ENCODE measurements at places on chromosomes 1 and 21.

- peak; percentile 91 for DNase-seq
Observed at GRCh38 chr1:243974451-243975292, 76.4 kb upstream of the ZBTB18 start.

- no peak for DNase-seq
Observed at GRCh38 chr1:98417820-98418219, 243.7 kb upstream of the SNX7 start.

- DNase-seq: no peak
Observed at GRCh38 chr1:11488966-11489625, 10.1 kb downstream of the DISP3 start.

- DNase-seq: no peak
Observed at GRCh38 chr1:100053727-100054126, 79.0 kb downstream of the SASS6 start.

DNA sequence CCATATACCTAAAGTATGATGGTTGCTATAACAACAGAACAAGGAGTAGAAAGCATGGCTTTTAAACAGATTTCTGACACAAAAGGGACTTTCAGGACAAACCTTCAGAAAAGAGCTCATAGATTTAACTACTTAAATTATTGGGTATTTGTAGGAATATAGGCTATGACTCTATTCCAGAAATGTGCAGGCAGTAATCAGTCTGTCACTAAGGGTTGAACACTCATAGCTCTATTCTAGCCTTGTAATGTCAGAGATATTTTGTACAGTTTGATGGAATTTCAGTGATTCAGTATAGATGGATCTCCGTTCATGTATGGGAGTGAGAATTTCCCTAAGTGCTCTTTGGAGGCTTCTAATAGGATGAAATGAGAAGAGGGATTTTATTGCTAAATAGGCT is 82.8 kb downstream of the EXTL2 start:
- no peak for DNase-seq

GRCh38 chr1:2014741-2015735 is 4.1 kb upstream of the GABRD start:
- DNase-seq: no peak

GRCh38 chr1:43577655-43578542 is 47.2 kb downstream of the PTPRF start:
- no peak for DNase-seq

DNA sequence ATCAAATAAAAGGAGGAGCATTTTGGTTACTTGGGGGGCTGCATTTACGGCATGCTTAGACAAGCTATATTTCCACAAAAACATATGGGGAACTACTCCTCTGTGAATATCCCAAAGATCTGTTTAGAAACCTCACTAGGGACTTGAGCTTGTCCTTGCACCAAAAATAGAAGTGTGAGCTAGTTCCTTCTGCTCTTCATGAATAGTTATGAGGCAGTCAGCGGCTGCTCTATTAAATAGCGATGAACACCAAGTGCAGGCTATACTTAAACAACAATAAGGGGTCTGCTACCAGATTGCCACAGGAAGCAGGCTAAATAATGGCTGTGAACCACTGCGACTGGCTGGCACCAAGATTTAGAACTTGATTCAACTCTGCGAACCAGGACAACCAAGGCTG is 190.1 kb downstream of the PCP4 start:
- no peak for DNase-seq

DNA sequence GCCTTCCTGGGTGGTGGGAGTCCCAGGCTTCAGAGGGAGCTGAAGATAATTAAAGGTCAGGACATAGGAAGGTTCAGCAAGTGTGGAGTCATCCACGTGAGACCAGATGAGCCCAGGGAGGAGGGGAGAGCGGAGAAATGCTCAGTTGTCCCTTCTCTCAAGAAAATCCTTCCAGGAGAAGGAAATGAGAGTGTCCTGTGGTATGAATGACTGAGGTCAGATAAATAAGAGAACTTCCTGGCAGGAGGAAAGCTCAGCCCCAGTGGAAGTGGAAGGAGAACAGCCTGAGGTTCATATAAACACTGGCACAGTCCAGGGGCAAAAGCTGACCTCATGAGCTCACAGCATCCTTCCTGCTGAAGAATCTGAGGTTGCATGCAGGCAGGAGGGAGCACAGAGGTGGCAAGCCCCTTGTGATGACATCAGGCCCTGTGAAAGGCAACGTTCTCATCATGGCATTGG is 97.6 kb downstream of the NAV1 start:
- no peak for DNase-seq

DNA sequence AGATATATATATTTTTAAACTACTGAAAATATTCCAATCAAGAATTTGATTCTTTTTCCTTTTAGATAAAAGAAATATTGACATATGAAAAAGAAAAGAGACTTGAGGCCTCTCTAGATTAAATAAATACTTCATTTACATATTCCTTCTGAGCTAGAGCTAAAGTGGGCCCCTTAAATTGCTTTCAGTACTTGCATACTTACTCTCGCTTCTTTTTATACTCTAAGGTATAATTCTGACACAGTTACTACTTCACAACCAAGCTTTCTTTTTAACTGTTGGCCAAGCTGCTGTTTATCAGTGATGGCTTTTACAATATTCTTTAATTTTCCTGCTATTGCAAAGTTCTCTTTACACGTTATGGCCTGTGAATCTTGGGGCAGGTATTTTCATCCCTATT is 24.6 kb downstream of the EXTL2 start:
- no peak for DNase-seq

- no peak for DNase-seq
Observed at GRCh38 chr1:65289449-65289848, 19.9 kb upstream of the DNAJC6 start.

DNA sequence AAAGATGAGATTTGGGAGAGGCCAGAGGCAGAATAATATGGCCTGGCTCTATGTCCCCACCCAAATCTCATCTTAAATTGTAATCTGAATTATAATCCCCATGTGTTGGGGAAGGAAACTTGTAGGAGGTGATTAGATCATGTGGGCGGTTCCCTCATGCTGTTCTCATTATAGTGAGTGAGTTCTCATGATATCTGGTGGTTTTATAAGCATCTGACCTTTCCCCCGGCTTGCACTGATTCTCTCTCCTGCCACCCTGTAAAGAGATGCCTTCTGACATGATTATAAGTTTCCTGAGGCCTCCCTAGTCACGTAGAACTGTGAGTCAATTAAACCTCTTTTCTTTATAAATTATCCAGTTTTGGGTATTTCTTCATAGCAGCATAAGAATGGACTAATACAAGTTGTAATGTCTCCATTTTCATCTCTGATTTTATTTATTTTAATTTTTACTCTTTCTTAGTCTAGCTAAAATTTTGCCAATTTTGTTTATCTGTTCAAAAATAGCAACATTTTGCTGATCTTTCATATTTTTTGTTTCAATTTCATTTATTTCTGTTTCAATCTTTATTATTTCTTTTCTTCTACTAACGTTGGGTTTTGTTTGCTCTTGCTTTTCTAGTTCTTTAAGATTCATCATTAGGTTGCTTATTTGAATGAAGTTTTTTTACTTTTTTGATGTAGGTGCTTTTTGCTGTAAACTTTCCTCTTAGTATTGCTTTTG is 67.0 kb upstream of the ZRANB2 start:
- no peak for DNase-seq

DNA sequence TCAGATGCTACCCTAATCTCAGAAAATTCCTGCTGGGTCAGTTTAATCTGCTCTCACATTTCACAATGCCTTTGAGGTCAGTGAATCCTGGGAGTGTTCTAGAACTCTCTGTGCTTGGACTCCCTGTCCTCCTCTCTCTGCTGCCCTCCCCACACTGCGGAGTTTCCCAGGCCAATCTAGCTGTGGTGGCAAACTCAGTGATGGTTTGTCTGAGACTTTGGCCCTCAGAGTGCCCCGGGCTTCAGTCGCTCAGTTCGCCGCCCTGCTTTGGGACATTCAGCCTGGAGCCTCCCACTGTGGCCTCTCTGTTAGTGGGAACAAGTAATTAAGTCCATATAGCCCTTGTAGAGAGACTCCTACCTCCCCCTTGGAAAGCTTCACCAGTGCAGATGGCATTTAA is 7.1 kb downstream of the C1orf226 start:
- DNase-seq: no peak

DNA sequence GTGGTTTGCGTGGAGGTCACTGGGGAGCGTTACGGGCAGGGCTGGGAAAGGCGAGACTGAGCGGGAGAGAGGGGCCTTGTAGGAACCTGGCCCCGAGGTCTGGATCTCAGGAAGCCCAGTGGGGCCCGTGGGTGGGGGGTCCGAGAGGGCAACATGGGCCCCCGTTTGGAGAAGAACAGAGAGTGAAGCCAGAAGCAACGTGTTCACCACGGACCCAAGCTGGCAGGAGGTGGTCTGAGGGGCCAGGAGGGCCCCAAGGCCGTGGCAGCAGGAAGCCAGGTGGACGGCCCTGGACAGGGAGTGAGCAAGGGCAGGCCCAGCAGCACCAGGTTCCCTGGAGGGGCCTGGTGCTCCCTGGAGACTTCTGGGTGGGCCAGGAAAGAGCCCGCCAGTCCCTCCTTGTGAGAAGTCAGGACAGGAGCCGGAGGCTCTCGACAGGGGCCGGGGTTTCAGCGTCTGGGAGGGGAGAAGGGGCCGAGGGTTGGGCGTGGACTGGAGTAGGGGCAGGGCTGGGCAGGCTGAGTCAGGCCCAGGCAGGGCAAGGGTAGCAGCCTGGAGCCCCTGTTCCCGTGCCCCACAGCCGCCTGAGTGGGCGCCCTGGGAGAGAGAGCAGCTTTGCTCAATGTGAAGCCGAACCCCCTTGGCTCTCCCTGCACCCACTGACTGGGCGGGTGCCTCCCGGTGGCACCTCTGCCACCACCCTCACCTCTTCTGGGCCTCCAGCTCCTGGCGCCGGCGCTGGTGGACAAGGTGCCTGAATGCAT is 33.5 kb downstream of the CFAP74 start:
- no peak for DNase-seq

DNA sequence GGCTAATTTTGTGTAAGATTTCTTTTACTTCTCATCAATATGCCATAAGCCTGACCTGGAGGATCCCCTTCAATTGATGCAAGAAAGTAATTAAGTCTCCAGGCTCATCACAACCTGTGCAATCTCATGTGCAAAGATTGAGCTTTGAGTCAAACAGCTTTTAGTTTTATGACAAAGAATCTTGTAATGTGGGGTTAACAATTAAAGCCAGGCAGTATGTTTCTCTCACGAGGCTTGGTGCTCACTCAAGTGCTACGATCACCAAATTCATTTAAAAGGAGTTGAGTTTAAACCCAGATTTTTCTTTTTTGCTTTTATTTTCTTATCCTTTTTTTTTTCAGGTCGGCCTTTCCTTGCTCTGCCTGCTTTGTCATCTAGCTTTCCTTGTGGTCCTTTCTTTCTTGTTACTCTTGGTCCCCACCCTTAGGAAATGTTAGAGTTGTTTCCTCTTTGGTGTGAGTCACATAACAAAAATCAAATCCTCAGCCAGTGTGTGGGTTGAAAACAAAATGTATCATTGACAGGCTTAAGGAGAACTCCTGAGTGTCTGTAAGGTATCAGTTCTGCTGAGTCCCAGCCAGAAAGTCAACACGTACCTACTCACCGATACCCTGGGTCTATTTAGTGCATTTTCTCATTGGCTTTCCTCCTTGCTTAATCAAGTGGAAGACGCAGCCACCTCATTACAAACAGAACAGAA is 1037.2 kb downstream of the ADGRL2 start:
- no peak for DNase-seq

DNA sequence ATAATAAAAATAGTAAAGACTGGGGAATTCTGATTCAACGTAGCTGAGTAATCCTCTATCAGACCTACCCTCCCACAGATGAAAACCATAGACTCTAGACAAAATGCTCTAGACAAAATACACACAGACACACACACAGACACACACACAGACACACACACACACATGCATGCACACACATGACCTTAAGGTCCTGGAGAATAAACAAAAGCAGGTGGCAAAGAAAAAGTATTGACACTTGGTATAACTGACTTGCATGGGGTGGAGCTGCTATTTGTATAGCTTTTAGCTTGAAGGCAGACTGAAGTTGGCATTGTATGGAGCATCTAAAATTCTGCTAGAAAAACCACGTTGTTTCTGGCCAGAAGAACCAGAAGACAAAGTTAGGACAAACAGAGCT is 29.3 kb downstream of the C1orf141 start:
- DNase-seq: no peak

GRCh38 chr1:209433649-209434031 is 149.9 kb upstream of the CAMK1G start:
- no peak for DNase-seq

- DNase-seq: no peak
Observed at GRCh38 chr1:67361641-67362040, 54.0 kb downstream of the IL12RB2 start.

DNA sequence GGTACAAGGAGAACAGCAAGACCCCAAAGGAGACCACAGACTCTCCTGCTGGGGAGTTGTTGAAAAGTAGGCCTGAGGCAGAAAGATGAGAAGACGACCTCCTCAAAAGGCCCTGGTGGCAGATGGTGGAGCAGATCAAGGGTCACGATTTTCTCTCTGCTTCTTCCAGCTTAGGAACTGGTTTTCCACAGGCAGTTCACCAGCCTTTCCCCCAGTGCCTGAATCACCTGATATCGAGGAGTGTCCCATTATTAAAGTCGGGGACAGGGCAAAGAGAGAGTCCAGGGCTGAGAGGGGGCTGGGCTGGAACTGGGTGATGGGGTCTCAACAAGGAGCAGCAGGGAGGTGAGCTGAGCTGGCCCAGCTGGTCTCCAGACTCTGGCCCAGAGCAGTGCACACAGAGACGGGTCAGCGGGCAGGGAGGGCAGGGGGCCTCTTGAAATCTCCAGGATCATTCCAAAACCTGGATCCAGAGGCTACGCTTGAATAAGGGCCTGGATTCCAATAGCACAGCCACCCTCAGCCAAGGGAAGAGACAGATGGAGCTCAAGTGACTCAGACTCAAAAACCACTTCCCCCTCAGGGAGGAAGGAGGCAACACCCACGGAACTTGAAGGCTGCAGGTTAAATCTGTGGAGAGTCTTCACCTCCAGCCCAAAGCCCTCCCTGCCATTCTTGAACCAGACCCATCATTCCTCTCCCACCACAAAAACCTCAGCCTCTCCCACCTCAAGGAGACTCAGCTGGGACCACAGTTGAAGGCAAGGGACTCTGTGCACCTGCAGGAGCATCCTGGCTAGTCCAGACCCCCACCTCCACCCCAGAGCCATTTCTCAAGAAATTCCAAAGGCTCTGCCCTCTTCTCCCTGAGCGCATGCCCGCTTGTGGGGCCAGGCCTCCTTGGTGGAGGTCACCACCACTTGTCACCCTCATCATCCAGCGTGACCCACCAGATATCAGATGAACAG is at the start of gene S100A5:
Gene S100A5, minus strand, starts transcription at position 541 of the 968 bp plus-strand sequence. CDS start 743 bp downstream, outside the sequence.
- no peak for DNase-seq

GRCh38 chr1:77280962-77281361 is 857 bp upstream of the AK5 start:
- no peak for DNase-seq

- DNase-seq: no peak
Observed at GRCh38 chr1:215539803-215540570, 27.1 kb upstream of the KCTD3 start.

DNA sequence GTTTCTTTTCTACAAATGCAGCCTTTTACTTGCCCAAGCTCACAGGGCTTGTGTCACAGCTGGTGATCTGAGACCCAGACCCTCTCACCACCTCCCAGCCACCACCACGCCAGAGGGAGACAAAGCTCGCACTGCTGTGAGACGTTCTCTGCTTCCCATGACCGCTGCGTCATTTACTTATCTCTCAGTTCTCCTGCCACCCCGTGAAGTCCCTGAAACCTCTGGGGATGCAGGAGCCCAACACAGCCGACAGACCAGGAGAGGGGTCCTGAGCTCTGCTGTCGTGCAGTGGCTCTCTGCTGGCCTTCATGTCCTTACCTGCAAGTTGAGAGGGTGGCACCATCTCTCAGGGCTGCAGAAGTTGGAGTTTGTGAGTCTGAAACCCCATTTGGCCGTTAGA is 77.7 kb downstream of the SLC16A1 start:
- no peak for DNase-seq

Measured in NCI-H1436 treated with DMSO at 0.1 percent for 48 hours (cell line).